ENCODE measurements at places on chromosomes 5 and 9.

GRCh38 chr5:137753691-137754187 lies 424 bp downstream of the HNRNPA0 start:
- DNase-seq, result no peak

GRCh38 chr5:34833976-34834793 lies 4.8 kb upstream of the TTC23L start:
- no peak for DNase-seq

- no peak for DNase-seq
Observed at GRCh38 chr5:140399979-140400729, 1.5 kb upstream of the ANKHD1 start.

DNA sequence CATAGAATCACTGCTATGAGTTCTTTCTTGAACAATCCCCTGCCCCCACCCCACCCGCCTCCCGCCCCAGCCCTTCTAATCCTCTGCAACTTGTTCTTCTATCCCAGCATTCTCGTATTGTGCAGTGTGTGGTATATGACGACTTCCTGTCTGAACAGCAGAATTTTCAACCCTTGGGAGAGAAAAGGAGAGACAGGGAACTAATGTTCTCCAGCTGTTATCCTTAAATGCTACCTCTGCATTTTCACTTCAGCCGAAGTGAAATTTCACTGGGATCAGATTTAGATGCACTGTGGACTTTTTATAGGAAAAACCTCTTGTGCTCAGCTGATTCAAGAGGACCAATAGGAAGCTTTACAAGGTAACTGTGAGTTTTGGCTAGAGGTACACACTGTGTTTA lies 2.2 kb downstream of the FBXL7 start:
- no peak for DNase-seq

DNA sequence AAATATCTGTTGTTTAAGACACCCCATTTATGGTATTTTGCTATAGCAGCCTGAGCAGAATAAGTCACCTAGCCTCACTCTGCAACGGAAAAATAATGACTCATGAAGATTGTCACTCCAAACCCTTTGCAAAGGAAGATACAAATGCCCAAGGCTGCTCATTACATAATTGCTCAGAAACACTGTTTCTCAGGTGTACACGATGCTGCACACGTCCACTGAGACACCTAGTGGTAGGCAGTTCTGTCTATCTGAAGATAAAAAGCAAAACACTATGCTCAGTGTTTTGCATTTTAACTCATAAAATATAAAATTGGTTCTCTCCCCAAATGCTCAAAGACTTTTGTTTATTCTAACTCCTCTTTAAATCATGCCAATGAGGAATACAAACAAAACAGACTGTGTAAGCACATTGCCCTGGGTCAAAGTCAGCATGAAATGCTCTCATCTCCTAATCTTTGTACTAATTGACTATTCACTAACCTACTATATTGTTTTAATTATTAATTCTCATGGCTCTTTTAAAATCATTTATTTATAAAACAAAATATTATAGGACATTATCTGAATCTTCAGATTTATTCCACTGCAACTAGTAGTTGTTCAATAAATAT lies 7.7 kb upstream of the TSLP start:
- no peak for DNase-seq

DNA sequence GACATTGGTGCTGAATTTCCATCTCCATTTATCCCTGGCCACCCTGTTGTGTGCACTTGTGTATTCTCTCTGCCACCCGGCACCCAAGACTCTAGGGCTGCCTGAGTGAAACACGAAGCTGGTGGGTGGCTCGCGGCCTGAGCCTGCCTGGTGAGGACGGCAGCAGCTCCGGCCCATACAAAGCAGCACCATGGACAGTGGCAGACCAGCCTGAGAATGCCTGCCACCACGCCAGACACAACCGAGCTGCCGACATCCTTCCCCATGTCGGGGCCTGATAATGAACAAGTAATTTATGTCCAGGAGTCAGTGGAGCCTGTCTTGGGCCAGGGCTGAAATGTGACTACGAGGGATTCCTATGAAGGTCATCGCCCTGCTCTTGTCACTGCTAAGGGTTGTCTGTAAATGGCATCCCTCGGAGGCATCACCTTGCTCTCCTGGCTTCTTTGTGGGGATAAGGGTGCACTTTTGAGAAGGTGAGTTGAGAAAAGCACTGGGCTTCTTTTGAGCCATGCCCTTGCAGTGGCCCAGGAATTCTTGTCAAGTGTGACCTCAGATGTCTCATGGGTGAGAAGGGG lies 175.7 kb downstream of the MELK start:
- DNase-seq, result peak; percentile 60

GRCh38 chr9:98854266-98854665 lies 46.8 kb downstream of the GALNT12 start:
- DNase-seq, result no peak

DNA sequence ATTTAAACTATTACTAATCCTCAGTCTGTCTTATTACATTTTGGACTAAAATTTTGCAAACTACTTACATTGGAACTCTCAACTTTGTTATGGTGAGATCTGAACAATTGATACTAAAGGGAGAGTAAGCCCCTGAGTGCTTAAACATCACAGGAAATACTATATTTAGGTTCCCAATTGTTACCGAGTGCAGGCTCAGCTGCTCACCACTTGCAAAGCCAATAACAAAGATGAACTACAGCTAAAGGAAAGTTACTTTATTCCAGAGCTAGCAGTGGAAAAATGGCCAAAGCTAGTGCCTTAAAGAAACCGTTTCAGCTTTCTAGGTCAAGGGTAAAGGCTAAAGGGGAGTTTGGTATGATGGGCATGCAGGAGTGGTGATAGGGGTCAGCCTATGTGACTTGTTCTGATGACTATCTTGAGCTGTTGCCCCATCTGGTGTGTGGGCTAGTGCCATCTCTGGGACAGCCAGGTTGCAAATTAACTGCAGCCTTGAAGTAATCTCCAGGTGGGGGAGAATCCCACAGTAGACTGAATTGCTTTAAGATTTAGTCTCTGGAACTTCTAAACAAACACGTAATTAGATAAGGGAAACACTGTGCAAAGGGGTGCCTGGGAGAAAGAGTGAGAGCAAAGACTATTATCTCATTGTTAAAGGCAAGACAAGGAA lies 7.8 kb upstream of the NDUFB6 start:
- no peak for DNase-seq

- DNase-seq, result no peak
Observed at GRCh38 chr9:25260046-25260445, 418.2 kb downstream of the TUSC1 start.

GRCh38 chr5:74272024-74272775 lies 368.3 kb downstream of the ENC1 start:
- DNase-seq, result no peak

DNA sequence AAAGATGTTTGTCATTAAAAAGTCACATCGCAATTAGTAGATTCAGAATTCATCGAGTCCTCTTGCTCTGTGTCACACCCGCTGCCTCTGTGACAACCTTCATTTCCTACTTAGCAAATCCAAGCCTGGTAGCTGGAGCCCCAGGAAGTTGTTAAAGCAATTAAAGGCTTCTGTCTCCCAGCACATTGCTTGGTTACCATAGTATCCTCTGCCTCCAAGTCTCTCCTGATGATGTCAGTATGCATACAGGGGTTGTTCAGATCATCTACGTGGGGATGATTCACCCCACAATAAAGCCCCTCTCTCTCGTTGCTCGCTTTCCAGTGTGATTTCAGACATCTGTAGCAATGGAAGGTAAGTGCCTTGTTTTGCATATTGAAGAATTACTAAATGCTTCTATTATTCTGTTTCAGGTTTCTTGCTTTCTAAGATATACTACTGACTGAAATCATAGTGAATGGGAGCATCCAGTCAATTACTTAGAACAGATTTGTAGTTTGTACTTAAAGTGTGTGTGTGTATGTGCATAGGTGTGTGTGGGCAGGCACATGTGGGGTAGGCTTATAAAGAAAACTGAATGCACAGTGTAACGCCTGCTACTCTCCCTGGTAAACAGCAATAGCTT lies 52.9 kb downstream of the PAM start:
- DNase-seq, result no peak

GRCh38 chr9:138082918-138083636 lies 205.5 kb downstream of the CACNA1B start:
- DNase-seq, result no peak

- no peak for DNase-seq
Observed at GRCh38 chr9:121252104-121252851, 15.7 kb upstream of the GSN start.

DNA sequence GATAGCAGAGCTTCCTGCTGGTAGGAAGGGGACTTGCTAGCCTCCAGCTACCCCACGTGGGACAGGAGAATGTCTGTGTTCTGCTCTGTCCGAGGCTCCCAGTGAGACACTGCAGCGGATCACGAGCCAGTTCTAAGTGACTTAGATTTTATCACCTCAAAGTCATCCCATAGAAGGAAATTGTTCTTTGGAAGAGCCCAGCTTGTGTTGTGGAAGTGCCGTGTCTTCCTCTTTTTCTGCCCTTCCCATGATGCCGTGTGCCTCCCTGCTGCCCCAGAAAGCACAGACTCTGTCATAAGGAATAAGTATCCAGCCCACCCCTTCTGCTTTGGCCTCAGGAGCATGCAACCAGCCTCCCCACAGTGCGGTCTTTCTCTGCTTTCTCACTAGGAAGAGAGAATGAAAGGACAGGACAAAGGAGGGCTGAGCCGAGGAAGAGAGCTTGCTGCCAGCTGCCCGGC lies 35.6 kb downstream of the RUFY1 start:
- DNase-seq, result no peak

DNA sequence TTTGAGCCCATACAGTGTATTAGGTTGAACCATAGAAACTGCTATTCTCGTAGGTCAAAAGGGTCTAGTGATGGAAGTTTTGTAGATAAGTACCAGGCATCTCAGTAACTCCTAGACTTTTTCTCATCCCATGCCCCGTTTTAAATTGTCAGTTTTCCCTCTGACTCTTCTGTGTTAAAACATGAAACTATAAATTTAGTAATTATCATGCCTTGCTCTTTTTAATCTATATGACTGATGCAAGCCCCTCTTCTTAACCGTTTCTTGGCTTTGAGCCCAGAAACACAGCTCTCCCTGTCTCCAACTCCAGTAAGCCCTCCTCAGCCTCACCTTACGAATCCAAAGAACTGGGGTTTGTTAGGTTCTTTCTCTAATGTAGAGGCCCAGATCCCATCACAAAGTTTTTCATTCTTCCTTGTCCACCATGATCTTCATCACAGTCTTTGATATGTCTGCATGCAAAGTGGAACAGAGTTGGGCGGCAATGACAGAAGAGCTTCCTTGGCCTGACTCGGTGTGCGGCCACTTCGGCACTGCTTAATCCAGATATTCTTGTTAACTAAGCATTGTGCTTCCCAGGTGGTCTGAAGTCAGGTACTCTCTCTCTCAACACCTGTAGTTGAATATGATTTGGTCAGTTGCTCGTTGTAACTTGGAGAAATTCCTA lies 21.1 kb downstream of the RGMB start:
- no peak for DNase-seq

DNA sequence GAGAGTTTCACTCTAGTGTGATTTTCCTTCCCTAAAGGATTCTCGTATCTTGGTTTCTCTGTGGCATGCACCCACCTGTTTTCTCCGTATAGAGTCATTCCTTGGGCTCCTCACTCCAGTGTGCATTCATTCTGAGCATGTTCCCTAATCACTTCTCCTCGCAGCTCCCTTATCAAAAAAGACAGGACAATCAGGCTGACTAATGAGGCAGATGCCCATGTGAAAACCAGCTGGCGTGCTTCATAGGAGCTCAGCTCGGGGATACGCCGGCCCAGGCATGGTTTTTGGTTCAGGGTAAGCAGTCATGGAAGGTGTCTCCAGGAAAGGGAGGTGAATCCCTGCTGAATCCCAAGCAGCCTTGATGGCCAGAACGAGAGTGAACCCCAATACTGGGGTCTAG lies 41.2 kb upstream of the INSYN2B start:
- no peak for DNase-seq

- no peak for DNase-seq
Observed at GRCh38 chr5:1701884-1702283, 97.8 kb downstream of the MRPL36 start.

- no peak for DNase-seq
Observed at GRCh38 chr9:137084526-137084925, 2.3 kb upstream of the MAN1B1 start.

- DNase-seq, result no peak
Observed at GRCh38 chr5:28408651-28409050, 1370.3 kb upstream of the CDH9 start.

GRCh38 chr5:6847870-6848269 lies 134.6 kb downstream of the TENT4A start:
- DNase-seq, result no peak

DNA sequence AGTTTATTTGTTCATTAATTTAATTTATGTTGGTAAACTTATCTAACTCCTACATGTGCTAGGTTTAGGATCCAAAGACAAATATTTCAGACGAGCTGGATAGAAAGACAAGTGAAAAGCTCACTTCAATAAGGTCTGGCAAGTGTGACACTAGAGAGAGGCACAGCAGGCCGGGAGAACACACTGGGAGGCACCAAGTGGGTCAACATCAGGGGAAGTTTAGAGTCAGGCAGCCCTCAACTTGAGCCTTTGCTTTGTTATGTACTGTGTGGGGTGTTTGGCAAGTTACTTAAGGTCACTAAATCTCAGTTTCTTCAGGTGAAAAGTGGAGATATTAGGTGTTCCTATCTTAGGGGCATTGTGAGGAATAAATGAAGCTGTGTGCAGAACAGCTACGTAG lies 214.4 kb downstream of the PCSK1 start:
- no peak for DNase-seq

DNA sequence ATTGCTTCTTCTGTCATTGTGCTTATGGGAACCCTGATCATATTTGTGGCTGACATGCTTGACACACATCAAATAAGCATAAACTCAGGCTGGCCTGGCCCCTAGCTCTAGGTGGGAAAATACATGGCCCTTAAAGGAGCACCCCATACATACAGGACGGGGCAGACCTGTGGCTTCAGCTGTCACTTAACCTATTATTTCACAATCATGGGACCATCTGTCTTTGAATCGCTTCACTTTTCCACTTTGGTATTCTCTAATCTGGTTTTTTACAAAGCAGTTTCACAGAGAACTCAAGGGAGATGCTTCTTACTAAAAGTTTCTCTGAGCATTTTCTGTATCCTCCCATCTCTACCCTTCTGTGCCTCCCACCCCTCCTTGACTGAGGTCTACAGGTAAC lies 34.6 kb upstream of the LRRTM2 start:
- DNase-seq, result no peak

GRCh38 chr5:120039111-120039510 lies 409.8 kb downstream of the FAM170A start:
- DNase-seq, result no peak
